ENCODE measurements at places on chromosomes 7 and 10.

GRCh38 chr10:79468015-79468560 is 22.7 kb upstream of the ZCCHC24 start:
- DNase-seq, result no peak

GRCh38 chr10:120266022-120266421 is 191.0 kb upstream of the PLPP4 start:
- DNase-seq, result no peak

- no peak for DNase-seq
Observed at GRCh38 chr7:20470726-20471125, 140.0 kb downstream of the ITGB8 start.

DNA sequence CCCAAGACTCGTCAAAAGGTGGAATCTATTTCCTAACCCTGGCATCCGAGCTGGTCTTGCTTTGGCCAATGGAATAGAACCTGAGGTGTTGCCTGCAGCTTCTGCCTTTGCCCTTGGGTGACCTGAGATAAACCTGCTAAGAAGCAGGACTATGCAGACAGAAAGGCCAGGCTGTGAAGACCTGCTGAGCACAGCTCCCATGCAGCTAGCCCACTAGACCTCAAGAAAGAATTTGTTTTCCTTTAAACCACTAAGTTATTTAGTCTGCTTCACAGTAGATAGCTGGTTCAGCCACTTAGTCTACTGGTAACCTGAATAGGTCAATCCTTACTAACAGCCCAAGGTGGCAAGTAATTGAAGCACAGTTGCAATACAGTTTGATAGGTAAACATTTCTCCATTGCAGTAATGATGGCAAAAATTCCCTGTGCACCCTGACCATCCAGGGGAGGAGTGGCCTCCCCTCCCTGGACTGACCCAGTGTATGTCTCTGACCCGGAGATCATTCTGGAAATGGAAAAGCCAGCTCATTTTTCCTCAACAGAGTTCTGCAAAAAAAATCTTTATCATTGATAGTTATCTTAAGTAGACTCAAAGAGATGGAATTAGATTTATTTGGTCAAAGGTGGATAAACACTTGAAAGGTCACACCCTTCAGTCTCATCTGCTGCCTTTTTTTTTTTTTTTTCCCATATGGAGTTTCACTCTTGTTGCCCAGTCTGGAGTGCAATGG is 20.0 kb downstream of the TNS3 start:
- DNase-seq, result no peak

DNA sequence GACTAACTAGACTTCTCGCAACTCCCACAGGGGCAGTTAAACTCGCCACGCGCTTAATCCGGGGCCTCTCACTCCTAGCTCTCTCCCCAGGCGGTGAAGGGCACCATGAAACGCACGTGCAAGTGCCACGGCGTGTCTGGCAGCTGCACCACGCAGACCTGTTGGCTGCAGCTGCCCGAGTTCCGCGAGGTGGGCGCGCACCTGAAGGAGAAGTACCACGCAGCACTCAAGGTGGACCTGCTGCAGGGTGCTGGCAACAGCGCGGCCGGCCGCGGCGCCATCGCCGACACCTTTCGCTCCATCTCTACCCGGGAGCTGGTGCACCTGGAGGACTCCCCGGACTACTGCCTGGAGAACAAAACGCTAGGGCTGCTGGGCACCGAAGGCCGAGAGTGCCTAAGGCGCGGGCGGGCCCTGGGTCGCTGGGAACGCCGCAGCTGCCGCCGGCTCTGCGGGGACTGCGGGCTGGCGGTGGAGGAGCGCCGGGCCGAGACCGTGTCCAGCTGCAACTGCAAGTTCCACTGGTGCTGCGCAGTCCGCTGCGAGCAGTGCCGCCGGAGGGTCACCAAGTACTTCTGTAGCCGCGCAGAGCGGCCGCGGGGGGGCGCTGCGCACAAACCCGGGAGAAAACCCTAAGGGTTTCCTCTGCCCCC is 19.5 kb downstream of the WNT8B start:
- DNase-seq, result peak; percentile 90

DNA sequence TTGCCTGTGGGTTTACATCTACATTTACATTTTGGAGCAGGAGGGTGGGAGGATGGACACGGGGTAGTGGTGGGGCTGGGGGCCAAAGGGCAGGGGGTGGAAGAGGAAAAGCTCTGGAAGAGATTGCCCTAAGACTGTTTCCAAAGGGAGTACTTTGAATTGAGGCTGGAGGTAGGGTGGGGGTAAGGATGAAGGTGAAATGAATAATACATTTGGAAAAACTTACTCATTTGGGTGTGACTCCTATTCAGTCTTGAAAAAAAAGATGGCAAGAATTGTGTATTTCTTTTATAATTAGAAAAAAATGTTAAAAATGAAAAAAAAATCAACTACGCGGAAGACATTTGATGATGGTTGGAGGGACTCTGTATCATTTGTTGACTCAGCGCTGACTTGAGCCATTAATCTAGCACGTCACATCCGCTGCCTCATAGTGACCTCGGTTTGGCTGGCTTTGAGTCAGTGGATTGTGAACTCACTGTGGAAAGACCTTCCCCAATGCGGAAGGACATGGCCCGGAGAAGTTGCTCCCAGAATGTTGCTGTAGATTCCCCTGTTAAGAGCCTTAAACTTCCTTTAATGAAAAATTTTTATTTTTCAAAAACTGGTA is 2.8 kb downstream of the FAM180A start:
- no peak for DNase-seq

DNA sequence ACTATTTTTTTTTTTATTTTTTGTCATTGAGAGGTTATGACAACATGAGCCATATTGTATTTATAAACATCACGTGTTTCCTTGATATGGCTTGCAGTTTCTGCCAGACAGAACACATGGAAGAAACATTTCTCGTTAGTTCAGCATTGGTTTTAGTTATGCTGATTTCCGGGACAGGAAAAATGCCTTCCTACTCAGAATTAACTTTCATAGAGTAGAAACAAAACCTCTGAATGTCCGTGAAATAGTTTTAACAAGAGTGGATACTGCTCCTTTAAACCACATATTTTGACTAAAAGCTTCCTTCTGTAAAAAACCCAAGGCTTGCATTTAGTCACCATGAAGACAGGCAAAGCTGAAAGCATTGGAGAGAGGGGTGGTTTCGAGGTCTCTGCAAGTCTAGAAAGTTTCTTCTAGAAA is 240.4 kb downstream of the KIAA1217 start:
- no peak for DNase-seq

All from endodermal cell (in vitro differentiated cells).